ENCODE measurements at places on chromosomes 11 and 22. TPM values are rescaled to one million over a fixed set of nuclear protein-coding genes. Genes with fewer than 3 reads are reported as not detected.
A peak's percentile ranks its signal among the peaks of the same experiment; 100 is the strongest.

GRCh38 chr11:21552911-21553310 is 640.0 kb upstream of the ANO5 start:
- no peak overlapping the region for H3K27ac ChIP-seq
- no peaks in the 10 kb centered on the region for H3K4me1 ChIP-seq
- H3K27me3 ChIP-seq = no peaks in the 10 kb centered on the region

DNA sequence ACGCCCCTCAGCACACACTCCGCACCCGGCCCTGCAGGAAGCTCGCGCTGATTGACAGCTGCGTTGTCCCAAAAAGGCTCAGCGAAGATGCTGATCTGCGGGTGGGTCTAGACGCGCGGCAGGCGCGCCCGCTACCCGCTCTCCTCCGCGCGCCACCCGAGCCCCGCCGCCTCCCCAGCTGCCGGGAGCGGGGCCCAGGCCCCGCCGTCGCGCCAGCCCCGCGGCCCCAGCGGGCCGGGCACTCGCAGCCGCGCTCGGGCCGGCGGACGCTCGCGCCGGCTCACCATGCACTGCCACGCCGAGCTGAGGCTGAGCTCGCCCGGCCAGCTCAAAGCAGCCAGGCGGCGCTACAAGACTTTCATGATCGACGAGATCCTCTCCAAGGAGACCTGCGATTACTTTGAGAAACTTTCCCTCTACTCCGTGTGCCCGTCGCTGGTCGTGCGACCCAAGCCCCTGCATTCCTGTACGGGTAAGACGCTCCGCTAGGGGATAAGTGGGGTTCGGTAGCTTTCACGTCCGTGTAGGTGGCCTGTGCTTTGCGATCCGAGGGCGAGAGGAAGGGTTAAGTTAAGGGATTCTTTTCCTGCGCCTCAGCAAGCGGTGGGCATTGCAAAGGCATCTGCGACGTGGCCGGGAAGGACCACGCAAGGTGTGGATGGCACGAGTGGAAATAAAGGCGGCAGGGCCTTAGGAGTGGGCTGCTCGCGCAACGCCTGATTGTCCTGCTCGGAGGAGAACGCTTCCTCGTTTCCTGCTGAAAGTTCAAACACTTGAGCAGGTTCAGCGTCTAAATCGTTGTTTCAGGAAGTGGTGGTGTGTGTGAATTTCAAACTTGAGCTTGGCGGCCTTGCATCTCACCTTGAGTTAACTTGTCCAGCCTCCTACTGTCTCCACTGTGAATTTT is at the start of gene BARX2:
TSS of gene BARX2 (plus strand) at position 98 of the 907 bp plus-strand sequence. CDS start at position 286, 188 bp downstream.
- H3K4me3 ChIP-seq = peak within 1 kb of the TSS; percentile 57
- peak; percentile 85 for DNase-seq
- H3K36me3 ChIP-seq = no peaks in the 10 kb centered on the region
- H3K4me1 ChIP-seq = no peaks in the 10 kb centered on the region
- H3K27me3 ChIP-seq = peaks cover 44% of the 10 kb centered on the region
- peak within 1 kb of the TSS; percentile 73 for H3K27ac ChIP-seq

DNA sequence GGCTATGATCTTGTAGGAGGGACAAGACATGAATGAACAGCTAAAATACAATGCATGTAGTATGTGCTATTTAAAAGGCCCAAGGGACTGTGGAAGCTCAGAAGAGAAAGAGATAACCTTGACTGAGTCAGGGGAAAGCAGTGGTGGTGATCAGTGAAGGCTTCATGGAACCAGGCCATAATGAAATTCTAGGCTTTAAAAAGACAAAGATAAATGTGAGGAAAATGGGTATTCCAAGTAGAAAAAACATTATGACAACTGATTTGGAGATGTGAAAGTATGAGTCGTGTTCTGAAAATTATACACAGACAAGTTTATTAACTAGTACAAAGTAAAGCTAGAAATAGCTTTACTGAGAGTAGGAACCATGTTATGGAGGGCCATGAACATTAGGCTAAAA is 189.8 kb downstream of the SOX6 start:
- no peak overlapping the region for H3K4me3 ChIP-seq
- H3K27ac ChIP-seq = no peak overlapping the region
- H3K4me1 ChIP-seq = no peaks in the 10 kb centered on the region
- H3K36me3 ChIP-seq = no peaks in the 10 kb centered on the region

DNA sequence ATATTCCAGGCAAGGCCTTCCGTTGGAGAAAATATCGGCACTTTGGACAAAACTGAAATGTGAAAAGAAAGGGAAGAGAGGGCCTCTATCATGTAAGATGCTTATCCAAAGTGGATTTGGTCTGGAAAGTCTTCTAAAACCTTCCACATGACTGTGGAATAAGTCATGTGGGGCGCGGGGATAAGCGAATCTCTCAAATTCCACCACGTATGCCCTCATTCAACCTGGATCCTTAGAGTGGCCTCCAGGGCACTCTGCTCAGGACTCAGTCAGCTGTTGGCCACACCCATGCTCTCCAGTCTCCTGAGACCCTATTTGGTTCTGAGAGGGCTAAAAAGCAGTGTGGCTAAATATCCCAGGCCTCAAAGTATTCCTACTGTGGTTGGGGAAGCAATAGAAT is 2.0 kb upstream of the TIMP3 start:
- DNase-seq = no peak
- no peak overlapping the region for H3K4me3 ChIP-seq
- H3K36me3 ChIP-seq = no peaks in the 10 kb centered on the region
- H3K27ac ChIP-seq = no peak overlapping the region

DNA sequence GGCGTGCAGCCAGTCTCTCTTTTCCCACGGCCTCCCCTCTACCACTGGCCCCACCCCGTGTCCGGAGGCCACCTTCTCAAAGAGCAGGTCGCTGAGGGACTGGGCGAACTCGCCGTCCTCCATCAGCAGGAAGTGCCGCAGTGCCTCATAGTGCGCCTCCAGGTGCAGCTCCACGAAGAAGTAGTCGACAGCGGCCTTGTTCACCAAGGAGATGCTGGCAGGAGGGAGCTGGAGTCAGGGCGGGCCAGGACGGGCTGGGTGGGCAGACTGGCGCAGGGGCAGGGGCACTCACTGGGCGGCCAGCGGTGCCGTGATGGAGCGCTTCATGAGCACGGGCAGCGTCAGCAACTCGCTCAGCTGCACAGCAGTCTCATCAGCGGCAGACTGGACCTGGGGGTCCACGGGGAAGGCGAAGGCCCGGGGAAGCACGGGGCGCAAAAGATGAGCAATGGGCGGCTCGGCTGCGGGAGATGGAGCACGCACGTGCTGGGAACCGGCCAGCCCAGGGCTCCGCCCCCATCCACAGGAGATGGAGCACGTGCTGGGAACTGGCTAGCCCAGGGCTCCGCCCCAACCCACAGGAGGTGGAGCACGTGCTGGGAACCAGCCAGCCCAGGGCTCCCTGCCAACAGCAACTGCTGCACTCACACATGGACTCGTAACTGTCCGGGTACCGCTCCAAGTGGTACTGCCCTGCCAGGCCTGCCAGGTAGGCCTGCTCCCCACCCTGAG is 18.4 kb downstream of the SELENOO start:
- H3K4me1 ChIP-seq = no peaks in the 10 kb centered on the region
- no peaks in the 10 kb centered on the region for H3K27me3 ChIP-seq
- no peak overlapping the region for H3K4me3 ChIP-seq
- peak; percentile 90 for DNase-seq

DNA sequence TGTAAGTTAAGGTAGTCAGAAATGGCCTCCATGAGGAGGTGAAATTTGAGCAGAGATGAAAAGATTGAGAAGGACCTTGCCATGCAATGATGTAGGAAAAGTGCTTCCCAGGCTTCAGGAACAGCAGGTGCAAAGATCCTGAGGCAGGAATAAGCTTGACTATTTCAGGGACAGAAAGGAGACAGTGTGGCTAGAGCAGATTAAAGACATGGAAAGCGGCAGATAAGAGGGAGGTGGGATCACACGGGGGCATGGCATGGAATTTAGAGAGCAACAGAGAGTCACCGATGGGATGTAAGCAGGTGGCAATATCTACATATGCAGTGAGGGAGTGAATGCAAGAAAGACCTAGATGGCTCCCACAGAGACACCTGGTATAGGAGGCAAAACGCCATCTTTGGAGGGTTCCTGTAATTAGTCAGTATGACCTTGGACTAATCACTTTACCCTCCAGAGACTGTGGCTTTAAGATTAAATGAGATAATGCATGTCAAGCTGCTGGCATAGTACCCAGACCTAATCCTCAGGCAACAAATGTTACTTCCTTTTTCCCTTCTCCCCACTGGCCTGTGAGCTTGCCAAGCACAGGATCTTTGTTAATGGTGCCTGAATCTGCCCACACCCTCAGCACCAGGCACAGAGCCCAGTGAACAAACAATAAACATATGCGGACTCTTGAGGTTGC is 24.6 kb upstream of the ACER3 start:
- DNase-seq = no peak
- H3K27ac ChIP-seq = no peak overlapping the region
- H3K4me3 ChIP-seq = no peak overlapping the region
- no peaks in the 10 kb centered on the region for H3K27me3 ChIP-seq

DNA sequence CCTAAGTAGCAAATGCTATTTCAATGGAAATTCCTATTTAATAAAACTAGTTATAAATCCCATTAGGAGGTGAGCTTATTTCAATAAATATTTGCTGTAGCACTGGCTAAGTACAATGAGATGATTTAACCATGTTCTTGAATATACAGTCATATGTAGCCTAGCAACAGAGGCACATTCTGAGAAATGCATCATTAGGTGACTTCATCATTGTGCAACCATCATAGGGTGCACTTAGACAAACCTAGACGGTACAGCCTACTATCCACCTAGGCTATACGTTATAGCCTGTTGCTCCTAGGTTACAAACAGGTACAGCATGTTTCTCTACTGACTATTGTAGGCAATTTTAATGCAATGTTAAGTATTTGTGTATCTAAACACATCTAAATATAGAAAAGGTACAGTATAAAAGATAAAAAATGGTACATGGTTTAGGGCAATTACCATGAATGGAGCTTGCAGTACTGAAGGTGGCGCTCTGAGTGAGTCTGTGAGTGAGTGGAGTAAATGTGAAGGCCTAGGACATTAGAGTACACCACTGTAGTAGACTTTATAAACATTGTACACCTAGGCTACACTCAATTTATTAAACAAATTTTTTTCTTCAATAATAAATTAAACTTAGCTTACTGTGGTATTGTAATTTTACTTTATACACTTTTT is 350.1 kb downstream of the CASP12 start:
- H3K27me3 ChIP-seq = no peaks in the 10 kb centered on the region
- no peaks in the 10 kb centered on the region for H3K36me3 ChIP-seq
- DNase-seq = no peak
- no peak overlapping the region for H3K27ac ChIP-seq
- no peak overlapping the region for H3K4me3 ChIP-seq

GRCh38 chr11:8071616-8072581 is 9.1 kb upstream of the TUB start:
- no peaks in the 10 kb centered on the region for H3K36me3 ChIP-seq
- H3K4me3 ChIP-seq = no peak overlapping the region
- DNase-seq = no peak
- H3K27me3 ChIP-seq = no peaks in the 10 kb centered on the region

GRCh38 chr22:24827296-24827695 is 21.3 kb downstream of the SGSM1 start:
- no peaks in the 10 kb centered on the region for H3K4me1 ChIP-seq
- H3K27me3 ChIP-seq = no peaks in the 10 kb centered on the region
- H3K4me3 ChIP-seq = no peak overlapping the region
- H3K27ac ChIP-seq = no peak overlapping the region

DNA sequence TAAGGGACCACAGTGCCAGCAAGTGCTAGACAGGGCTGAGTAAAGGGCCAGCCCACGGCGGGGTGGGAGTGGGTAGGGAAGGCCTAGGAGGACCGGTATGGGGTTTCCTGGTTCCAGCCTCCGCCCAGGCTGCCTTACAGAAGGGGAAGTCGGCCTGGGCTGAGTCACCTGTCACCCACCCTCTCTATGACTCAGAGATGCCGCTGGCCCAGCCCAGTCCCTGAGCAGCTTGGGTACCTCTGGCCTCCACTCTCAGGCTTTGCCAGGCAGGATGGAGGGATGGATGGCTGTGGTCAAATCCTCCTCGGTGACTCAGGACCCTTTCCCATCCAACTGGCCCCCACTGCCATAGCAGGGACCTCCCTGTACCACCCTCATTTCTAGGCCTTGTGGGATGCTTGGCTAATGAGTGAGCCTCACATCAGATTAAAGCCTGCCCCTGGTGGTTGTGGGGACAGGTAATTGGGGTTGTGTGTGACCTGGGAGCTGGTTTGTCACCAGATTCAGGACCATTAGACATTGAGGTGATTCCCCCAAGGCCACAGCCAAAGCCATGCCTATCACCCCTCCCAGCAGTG is 13.9 kb downstream of the SLC35E4 start:
- no peaks in the 10 kb centered on the region for H3K4me1 ChIP-seq
- H3K36me3 ChIP-seq = no peaks in the 10 kb centered on the region
- H3K27me3 ChIP-seq = no peaks in the 10 kb centered on the region
- no peak overlapping the region for H3K4me3 ChIP-seq

DNA sequence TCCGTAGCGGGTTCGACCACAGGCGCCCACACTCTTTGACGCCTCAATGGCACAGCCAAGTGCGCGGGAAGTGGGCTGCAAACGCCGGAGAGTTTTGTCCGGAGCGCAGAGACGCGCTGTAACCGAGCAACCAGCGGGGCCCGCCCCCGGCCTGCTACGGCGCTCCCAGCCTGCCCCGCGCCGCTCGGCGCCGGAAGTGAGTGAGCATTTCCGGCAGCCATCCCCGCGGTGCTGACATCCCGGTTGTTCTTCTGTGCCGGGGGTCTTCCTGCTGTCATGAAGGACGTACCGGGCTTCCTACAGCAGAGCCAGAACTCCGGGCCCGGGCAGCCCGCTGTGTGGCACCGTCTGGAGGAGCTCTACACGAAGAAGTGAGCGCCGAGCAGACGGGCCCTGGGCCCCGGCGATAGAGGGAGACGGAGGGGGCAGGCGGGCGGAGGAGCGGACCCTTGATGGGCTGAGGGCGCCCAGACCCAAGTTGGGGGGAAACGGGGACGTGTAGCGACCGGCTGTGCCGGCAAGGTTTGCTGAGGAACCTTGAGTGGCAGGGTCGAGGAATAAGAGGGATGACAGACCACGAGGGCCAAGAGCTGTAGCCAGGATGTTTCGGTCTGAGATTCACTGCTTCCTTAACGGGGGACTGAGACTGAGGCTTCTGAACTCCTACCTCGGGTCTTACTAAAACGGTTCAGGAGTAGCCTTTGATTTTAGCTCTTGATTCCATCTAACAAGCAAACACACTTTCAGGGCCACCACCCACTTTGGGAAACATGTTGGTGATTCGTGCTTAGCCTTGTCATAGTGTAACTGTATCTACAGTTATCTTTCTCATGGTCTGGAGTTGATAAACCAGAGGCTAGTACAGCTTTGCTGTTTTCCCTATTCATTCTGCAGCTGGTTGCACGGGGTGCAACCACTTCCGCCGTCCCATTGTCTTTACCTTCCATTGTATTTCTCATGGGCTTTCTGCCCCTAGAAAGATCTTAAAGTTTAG is at the start of gene PSMD13:
TSS of gene PSMD13 (plus strand) at position 203 of the 994 bp plus-strand sequence. CDS start at position 277, 74 bp downstream.
- peak within 1 kb of the TSS; percentile 90 for H3K27ac ChIP-seq
- no peaks in the 10 kb centered on the region for H3K27me3 ChIP-seq
- DNase-seq = peak; percentile 91
- H3K4me3 ChIP-seq = peak within 1 kb of the TSS; percentile 97
- H3K36me3 ChIP-seq = no peaks in the 10 kb centered on the region
- H3K4me1 ChIP-seq = peaks cover 19% of the 10 kb centered on the region

SYNGR1 gene
- 21.5 TPM for total RNA-seq

PRR5 gene
- 24.0 TPM for total RNA-seq

RBMXL2 gene
- total RNA-seq = 0.13 TPM

RABL2B gene
- 43.5 TPM for total RNA-seq

SLC17A6 gene
- not detected for total RNA-seq

MYBPC3 gene
- 0.19 TPM for total RNA-seq

DDTL gene
- 5.6 TPM for total RNA-seq
